ENCODE measurements at places on chromosomes 7 and 10.

- peak; percentile 11 for DNase-seq
Observed at GRCh38 chr10:101230183-101230917, 1.1 kb upstream of the LBX1 start.

GRCh38 chr10:83373671-83374070 is 765.6 kb upstream of the GHITM start:
- peak; percentile 53 for DNase-seq

DNA sequence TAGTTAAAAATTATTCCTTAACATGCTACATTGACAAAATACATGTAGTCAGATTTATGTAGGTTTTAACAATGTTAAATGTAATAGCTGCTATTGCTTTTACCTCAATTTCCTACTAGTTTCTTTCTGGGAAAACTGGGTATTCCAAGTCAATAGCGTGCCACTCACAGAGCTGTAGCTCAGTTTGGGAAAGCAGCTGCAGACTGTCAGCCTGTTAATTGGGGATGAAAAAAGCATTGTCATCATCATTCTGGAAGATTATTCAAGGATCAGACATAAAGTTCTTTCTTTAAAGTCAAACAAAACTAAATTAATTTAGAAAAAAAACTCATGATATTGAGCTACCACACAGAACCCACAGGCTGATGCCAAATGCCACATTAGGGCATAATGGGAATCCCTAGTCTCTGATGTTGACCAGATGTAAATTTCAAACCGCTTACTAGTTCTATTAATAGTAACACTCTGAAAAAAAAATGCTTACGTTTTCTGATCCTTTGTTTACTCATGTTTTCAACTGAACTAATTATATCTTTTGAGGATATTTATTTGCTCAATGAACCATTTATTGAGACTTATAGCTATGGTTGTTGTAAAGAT is 19.6 kb upstream of the AGMO start:
- no peak for DNase-seq

DNA sequence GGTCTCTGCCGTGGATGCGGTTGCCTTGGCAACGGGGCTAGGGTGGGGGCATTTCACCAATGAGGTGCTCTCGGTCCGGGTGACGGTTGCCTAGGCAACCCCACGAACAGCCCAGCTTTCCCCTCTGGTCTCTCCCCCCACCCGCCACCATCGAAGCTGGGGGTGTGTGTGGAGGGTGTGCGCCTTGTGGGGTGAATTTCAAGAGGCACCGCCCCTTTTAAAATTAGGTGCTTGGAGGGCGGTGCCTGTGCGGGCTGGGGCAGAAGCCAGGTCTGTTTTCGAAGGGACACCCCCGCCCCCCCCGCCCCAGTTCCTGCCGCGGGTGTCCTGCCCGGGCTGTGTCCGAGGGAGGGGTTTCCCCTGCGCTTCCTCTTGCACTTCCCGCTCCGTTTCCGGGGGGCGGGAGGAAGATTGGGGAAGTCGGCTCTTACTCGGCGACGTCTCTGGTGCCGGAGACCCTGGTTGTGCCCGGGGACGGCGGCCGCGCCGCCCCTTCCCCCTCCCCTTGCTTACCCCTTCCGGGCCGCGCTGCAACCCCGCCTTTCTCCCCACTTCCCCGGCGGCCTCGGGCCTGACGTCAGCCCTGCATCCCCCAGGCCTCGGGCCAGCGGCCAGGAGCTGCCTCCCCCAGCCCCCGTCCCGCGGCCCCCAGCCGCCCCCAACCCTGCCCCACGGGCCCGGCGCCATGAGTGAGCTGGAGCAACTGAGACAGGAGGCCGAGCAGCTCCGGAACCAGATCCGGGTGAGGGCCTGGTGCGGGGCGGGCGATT is 2.2 kb downstream of the GNB2 start:
- peak; percentile 73 for DNase-seq

GRCh38 chr7:84196084-84196503 is 1.5 kb upstream of the SEMA3A start:
- DNase-seq, result peak; percentile 44

Measured in adipocyte (in vitro differentiated cells).